ENCODE measurements at places on chromosomes 16 and 17.

DNA sequence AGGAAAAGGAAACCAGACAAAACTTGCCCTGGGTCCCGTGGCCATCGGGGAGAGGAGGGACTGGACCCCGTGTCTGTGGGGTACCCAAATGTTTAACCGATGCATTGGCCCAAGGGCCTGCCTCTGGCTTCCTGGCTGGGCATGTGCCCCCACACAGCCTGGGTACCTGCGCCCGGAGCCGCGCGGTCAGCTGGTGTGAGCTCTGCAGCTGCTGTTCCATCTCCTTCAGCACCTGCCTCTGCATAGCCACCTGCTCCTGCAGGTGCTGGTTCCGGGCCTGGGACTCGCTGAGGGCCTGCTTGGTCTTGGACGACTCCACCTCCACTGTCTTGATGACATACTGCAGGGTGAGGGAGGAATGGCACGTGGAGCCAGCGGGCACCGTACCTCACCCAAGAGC, 31.9 kb downstream of the KIFC3 start:
- no peak for DNase-seq

DNA sequence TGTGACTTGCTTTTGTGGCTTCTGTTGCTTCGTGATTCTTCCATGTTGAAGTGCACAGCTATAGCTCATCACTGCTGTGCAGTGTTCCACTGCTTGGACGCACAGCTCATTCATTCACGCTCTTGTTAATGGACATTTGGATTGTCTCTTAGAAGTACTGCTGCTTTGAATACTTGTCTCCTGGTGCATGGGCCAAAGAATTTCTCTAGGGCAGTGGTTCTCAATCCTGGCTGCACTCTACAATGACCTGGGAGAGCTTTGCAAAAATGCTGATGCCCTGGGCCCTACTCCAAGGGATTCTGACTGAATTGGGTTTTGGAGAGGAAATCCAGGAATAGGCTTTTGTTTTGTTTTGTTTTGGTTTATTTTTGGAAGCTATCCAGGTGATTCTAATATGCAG, 20.0 kb downstream of the CCL17 start:
- DNase-seq, result no peak

DNA sequence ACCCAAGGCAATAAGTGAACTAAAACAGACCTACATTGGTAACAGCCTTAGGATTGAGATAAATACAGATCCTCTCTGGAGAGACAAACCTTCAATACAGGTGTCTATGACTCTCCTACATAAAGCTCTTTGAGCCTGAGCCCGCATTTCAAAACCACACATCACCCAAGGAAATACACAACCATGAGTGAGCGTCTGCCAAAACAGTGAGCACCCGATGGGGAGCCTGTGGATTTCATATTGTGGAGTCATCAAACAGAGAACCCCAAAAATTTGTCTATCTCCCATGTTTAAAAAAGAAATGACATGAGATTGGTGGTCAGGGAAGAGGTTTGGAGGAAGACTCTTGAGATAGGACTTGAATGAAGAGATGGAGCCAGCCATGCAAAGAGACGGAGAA, 102.2 kb upstream of the LHX1 start:
- no peak for DNase-seq

GRCh38 chr17:39538866-39539265, 68.9 kb downstream of the NEUROD2 start:
- DNase-seq, result no peak

DNA sequence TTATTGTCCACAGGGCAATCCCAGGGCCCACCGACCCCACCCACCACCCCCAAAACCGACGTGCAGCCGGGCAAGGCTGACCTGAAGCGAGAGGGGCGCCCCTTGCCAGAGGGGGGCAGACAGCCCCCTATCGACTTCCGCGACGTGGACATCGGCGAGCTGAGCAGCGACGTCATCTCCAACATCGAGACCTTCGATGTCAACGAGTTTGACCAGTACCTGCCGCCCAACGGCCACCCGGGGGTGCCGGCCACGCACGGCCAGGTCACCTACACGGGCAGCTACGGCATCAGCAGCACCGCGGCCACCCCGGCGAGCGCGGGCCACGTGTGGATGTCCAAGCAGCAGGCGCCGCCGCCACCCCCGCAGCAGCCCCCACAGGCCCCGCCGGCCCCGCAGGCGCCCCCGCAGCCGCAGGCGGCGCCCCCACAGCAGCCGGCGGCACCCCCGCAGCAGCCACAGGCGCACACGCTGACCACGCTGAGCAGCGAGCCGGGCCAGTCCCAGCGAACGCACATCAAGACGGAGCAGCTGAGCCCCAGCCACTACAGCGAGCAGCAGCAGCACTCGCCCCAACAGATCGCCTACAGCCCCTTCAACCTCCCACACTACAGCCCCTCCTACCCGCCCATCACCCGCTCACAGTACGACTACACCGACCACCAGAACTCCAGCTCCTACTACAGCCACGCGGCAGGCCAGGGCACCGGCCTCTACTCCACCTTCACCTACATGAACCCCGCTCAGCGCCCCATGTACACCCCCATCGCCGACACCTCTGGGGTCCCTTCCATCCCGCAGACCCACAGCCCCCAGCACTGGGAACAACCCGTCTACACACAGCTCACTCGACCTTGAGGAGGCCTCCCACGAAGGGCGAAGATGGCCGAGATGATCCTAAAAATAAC, 3.0 kb downstream of the SOX9 start:
- DNase-seq, result no peak

GRCh38 chr17:6856051-6856450, 24.5 kb upstream of the TEKT1 start:
- DNase-seq, result no peak

- no peak for DNase-seq
Measured at GRCh38 chr16:67415872-67416793, at the start of gene ZDHHC1. Gene ZDHHC1, minus strand, starts transcription at chr16:67416477. Its CDS starts 8,702 bp downstream, at chr16:67407775.

- DNase-seq, result no peak
Measured at GRCh38 chr17:13862346-13862745, 207.0 kb upstream of the COX10 start.

DNA sequence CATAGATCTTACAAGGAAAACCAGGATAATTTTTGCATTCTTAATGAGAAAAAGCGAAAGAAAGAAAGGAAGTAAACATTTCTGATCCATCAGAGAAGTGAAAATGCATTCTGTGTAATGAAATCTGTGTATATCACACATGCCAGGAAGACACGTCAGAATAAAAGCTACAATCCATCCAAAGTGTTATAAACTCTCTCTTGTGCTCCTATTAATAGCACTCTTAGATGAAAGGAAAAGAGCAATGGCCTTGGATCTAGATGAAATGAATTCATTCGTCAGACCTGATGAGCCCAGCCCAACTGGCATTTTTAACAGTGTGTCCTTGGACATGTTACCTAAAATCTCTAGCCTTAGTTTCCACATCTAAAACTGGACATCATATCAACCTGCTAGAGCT, 885.5 kb downstream of the CDH11 start:
- no peak for DNase-seq

DNA sequence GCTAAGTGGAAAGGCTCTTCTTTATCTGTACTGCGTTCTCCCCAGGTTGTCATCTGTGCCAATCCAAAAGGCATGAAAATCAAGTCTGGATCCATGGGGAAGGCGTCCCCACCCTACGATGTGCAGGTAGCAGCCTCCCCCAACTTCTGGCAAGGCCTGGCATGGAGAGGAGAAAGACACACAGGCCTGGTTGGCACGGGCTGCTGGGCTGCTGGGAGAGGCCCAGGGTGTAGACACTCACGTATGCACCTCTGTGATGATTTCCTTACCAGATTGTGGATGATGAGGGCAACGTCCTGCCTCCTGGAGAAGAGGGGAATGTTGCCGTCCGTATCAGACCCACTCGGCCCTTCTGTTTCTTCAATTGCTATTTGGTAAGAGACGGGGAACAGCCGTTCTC, 20.4 kb upstream of the ACSM2A start:
- no peak for DNase-seq

DNA sequence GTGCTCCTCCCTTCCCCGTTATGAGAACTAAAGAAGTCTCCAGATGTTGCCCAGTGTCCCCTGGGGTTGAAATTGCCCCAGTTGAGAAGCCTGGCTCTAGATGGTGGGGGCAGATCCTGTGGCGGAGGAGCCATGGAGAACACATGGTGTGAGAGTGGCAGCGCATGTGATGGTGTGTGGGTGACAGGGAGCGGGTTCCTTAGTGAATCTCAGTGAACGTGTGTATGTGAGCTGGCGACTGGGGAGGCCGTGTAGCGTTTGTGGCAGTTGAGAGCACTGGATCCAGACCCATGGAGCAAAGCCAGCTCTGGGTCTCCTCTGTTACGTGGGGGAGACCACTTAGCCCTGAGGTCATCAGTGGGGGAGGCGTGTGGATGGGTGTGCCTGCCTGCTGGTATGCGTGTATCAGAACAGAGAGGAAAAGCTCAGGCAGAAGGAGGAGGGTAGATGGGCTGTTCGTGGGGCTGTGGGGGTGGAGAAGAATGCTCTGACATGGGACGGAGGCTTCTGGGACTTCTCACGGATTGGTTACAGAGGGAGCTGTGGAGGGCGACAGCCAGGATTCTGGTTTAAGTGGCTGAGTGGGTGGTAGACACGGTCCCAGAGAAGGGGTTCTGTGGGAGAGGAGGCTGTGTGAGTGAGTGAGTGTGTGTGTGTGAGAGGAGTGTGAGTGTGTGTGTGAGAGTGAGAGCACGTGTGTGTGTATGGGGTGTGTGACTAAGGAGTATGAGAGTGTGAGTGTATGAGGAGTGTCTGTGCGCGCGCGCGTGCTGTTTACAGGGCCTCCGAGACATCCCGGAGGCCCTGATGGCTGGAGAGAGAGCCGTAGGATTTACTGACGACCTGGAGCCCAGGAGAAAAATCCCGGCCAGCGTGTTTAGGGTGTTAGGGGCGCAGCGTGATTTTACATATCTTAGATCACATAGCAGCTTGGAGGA, 193.8 kb downstream of the SNX29 start:
- no peak for DNase-seq

DNA sequence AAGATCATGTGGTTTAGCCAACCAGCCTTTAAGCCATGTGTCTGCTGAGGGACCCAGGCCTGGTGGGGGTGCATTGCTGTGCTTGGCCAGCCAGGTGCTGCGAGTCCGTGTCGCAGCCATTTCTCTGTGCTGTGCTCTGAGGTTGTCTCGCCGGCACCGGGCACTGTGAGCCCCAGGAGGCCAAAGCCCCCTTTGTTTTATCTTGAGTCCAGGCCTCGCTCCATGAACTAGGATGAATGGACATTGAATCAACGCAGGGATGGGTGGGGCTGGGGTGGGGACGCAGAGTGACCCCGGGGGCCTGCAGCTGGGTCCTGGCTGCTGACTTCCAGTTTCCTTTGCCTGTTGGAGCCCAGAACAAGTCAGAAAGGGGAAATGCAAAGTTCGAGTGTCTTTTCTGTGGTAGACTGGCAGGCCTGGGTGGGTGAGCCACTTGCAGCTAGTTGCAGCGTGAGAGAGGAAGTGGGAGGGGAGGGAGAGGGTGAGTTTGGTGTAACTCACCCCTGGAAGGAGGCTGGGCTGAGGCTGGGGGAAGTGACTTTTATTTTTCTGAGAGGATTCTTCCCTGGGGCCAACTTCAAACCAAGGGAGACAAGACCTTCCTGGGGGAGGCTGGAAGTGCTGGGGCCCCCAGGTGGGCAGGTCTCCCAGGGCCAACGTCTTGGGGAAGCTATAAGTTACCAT, 324.7 kb downstream of the SEC14L1 start:
- no peak for DNase-seq

DNA sequence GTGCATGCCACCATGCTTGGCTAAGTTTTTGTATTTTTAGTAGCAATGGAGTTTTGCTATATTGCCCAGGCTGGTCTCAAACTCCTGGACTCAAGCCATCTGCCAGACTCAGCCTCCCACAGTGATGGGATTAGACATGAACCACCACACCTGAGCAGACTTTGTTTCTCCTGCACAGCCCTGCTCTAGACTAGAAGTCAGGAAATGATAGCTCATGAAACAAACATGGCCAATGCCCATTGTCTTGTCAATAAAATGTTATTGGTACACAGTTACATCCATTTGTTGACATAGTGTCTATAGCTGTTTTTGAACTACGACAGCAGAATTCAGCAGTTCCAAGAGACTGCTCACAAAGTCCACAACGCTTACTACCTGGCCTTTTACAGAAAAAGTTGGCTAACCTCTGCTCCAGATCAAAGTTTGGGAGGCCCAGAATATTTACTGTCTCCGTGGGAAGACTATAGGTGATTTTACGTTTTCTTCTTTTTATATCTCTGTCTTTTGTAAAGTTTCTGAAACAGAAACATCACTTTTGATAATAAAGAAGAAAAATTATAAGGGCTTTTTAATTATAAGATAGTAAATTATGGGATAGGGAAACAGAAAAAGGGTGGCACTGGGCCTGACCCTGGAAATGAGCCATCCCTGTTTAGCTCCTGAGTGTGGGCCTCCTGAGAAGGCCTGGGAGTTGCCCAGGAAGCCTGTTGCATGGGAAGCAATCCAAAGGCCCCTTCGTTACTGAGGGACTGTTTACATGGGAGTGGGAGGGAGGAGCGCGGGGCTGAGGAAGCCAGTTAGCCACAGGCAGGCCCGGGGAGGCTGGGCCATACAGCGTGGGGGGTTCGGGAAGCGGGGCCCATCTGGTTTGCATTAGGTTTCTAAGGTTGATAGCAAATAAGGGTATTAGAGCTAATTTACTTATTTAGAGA, 201.5 kb downstream of the IRF8 start:
- no peak for DNase-seq

DNA sequence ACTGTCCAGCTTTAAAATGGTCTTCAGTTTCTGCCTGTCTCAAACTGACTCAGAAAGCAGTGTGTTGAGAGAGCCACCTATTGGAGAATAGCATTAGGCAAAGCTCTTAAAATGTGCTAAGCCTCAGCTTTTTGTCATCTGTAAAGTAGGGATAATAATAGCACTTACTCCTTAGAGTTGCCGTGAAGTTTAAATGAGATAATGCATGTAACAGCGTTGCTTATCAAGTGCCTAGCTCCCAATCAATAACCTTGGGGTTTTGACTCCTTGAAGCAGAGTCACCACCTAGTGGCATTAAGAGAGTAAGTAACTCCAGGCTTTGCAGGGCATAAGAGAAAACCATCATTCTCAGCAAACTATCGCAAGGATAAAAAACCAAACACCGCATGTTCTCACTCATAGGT, 163.3 kb downstream of the HS3ST2 start:
- DNase-seq, result no peak

- no peak for DNase-seq
Measured at GRCh38 chr16:56365552-56365951, 59.8 kb downstream of the AMFR start.

DNA sequence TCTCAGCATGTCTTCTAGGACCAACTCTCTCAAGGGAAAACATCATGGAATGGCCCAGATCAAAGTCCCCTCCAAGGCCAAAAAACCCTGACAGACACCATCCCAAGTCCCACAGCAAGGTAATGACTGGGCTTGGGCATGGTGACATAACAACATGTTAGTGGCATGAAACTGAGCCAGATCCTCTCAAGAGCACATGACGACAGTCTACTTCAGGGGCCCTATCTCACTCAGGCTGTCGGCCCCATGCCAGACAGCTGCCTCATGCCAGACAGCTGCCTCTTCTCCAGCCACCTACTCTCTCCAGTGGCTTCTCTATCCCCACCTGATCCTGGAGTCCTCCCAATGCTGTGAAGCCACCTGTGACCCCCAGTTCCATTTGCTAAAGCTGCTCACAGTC, 18.4 kb downstream of the HSD11B2 start:
- no peak for DNase-seq

DNA sequence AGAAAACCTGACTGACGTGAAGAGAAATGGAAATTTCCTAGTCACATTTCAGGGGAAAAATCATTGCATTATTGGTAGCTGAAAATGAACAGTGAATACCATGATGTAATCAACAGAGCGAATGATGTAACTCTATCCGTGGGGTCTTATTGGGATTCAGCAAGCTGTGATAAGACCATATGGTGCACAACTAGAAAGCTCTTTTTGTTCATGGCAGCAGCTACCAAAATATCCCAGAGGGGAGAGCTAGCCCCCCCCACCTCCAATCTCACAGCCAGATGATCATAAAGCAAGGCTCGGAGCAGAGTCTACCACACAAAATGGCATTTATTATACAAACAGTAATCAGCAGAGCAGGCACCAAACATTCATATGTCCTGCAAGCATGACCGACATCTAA, 22.2 kb upstream of the DNAH17 start:
- no peak for DNase-seq

All from left renal pelvis (tissue), 4 donors.